Vagina (tissue), 2 donors: ENCODE measurements at places on chromosomes 4 and X.

DNA sequence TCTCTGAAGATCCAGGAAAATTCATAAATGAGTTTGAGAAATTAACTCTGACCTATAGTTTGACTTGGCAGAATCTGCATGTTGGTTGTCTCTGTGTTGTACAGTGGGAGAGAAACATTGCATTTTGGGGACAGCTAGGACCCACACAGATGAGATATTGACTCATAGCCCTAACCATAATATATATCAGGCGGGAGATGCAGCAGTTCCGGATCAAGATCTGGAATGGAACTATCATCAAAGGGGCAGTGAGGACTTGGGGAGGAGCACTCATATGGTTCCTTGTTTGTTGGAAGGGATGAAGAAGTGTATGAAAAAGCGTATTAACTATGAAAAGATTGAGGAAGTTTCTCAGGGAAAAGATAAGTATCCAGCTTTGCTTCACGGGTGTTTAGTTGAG, 14.0 kb downstream of the CXCL2 start:
- no peak for DNase-seq

GRCh38 chr4:16029886-16030285, 53.9 kb downstream of the PROM1 start:
- no peak for DNase-seq

DNA sequence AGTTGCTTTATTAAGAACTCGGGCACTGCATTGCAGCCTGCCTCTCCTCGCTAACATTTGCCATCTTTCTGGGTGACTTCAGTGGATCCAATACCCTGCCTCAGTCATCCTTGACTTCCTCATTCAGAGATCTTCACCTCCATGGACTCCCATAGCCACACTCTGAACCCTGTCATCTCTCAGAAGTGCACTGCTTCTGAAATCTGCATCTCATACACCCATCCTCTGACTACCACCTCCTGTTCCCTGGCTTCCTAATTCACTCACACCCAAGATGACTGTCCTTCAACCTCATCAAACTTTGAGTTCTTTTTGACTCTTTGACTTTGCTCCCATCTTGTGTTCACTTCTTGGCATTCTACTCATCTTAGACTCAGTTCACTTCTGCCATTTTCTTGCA, 25.3 kb upstream of the CYBB start:
- no peak for DNase-seq

GRCh38 chr4:128600410-128600809, 209.1 kb upstream of the JADE1 start:
- no peak for DNase-seq

DNA sequence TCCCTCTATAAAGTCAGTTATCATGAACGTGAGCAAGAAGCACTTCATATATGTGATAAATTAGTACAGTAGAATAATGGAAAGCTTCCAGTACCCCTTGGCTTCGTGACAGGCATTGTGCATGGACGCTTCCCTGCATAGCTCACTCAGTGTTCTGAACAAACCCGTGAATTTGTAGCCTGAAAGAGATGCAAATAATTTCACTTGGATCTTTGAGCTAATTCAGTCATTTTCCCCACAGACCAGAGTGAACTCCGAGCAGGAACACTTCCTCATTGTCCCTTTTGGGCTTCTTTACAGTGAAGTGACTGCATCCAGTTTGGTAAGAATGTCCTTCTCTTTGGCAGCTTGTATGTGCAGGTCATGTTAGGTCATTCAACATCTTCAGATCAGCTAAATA, 50.1 kb downstream of the ADD1 start:
- no peak for DNase-seq

DNA sequence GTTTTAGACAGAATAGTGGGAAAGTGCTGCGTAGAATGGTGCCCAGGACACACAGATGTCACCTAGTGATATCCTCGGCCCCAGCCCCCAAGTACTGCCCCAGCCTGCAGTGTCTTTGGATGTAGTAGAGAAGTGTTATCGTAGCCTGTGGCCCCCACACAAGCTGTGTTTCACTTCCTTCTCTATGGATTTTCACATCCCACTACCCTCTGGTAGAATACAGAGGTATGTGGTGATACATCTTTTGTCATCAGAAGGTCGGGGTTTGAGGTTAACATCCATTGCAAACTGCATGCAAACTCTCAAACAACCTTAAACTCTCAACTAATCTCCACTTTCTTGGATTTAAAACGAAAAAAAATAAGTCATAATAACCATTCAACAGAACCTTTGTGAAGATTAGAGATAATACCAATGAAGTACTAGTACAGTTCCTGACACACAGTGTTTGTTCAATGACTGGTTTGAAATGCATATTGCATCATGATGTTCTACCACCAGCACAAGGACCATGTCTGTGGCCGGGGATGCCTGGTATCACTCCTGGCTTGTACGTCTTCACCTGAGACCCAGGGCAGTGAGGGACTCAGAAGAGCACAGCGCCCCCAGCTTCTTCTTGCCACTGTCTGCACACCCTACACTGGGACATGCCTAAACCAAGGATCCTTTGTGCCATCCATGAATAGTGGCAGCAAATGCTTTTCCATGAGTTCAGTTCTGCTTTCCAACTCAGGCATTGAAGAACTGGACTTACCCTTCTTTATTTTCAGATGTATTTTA, 267.3 kb downstream of the DCTD start:
- DNase-seq: no peak

GRCh38 chrX:45502396-45502795, 301.7 kb upstream of the DIPK2B start:
- no peak for DNase-seq

GRCh38 chr4:151641167-151641566, 119.6 kb downstream of the GATB start:
- DNase-seq: no peak

DNA sequence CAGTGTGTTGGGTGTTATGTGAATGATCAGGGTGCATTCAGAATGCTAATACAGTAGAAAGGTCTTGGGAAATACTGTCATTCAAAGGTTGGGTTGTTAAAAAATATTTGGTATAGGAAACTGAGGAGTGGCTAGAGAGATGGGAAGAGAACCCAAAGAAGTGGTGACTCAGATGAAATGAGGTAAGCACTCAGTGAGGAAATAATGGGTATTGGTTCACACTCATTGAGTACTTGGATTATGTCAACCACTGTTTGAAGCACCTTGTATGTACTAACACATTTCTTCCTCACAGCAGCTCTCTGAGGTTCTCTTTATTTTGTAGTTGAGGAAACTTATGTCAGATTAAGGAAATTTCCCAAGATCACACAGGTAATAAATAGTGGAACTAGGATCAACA, 40.8 kb upstream of the NUDT6 start:
- DNase-seq: no peak

- no peak for DNase-seq
These were observed 411.0 kb upstream of the AGA start for GRCh38 chr4:177853229-177853628.

GRCh38 chrX:147779173-147779572, 132.5 kb upstream of the FMR1 start:
- no peak for DNase-seq

DNA sequence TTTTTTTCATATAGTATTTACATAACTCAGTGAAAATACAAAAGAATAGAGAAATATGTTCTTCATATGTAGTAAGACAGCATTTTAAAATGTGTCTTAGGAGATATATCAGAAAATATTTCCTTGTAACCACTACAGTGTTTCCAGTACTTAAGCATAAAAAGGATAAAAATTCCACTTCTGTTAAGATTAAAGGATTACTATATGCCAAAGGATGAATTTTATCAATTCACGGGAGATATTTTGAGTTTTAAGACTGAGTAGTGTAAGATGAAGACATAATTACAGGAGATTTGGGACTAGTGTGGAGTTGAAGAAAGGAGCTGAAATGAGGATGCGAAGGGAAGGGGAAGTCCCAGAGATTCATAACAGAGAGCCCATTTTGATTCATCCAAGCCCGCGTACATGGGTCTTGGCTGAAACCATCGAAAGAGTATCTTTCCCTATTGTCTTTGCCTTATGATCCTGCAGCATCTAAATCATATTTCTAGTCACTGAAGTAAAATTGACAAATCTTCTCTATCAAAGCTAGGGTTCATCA, 58.7 kb downstream of the MAD2L1 start:
- DNase-seq: no peak

DNA sequence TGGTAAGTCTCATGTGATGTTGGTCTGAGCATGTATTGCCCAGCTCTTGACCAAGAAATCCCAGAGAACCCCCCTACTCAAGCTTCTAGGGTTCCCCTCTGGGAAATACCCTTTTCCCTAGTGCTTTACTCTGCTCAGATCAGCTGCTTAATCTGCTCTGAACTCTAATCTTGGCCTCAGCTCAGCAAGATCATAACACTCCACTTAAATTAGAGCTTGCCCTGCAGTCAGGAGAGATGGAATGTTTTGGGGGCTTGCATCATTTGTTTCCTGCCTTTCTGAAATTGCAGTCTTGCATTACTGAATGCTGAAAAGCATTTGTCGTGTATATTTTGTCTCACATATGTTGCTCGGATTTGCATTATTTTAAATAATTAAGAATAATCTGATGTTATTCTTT, 1153.6 kb downstream of the FSTL5 start:
- no peak for DNase-seq

DNA sequence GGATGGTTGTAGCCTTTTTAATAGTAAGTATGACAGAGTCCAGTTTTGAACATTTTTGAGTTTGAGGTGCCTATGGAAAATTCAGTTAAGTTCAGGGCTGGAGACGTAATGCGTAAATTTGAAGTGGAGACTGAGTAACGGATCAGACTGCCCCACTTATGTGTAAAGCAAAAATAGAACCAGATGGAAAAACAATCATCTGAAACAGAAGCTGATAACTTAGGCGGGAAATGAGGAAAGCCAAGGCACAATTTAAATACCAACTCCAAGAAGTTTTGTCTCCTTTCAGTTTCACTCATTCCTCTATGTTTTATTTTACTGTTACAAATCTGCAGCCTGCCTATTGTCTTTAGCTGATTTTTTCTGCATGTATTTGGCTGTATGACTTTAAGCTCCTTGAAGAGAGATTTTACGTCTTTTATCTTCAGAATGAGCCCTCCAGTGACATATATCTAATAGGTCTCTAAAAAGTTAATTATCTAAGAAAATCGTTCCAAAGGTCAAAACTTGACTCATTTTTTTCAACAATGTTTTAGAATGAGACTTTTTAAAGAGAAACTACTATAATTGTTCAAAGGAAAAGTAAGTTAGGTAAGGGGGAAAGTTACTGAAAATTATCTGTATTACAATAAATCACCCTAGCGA, 1.1 kb downstream of the SGCB start:
- no peak for DNase-seq

GRCh38 chr4:108926781-108927180, 163.9 kb upstream of the ETNPPL start:
- DNase-seq: no peak

DNA sequence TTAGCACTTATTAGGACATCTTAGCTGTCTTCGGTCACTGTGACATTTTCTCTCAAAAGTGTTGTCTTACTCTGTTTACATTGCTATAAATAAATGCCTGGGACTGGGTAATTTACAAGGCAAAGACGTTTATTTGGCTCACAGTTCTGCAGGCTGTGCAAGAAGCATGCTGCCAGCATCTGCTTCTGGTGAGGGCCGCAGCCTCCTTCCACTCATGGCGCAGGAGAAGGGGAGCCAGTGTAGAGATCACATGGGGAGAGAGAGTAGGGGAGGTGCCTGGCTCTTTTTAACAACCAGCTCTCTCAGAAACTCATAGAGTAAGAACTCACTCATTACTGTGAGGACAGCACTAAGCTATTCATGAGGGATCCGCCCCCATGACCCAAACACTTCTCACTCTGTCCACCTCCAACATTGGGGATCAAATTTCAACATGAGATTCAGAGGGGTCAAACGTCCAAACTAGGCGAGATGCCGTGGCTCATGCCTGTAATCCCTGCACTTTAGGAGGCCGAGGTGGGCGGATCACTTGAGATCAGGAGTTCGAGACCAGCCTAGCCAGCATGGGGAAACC, 43.5 kb upstream of the HERC6 start:
- peak; percentile 88 for DNase-seq

GRCh38 chr4:118801895-118802575, 33.9 kb downstream of the SEC24D start:
- DNase-seq: no peak

DNA sequence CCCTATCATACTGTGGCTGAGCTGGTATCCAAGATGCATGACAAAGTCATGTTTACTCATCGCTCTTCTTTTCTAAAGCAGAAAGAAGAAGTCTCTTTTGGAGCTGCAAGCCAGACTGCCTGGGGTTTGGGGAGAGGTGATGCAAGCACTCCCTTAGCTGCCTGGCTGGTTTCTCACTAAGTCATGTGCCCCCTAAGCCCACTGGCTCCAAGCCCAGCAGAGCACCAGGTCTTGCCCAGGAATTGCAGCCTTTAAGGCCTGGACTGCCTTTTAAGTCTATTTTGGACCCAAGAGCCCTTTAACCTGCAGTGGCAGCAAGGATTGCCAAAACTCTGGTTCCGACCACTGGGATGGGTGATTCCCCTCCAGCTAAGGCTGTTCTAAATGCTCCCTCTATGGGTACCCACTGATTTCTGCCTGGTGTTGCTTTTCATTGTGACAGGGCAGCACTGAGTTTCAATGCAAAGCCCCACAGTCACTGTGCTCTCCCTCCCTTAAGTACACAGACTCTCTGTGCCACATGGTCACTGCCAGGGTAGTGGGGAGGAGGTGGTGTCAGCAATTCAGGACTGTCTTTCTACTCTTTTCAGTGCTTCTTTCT, 548.6 kb downstream of the TLL1 start:
- no peak for DNase-seq
